ENCODE measurements at places on chromosomes 11 and 22. TPM values are rescaled to one million over a fixed set of nuclear protein-coding genes. Genes with fewer than 3 reads are reported as not detected.

GRCh38 chr11:13429836-13430235 is 33.2 kb downstream of the BTBD10 start:
- DNase-seq, result no peak

DNA sequence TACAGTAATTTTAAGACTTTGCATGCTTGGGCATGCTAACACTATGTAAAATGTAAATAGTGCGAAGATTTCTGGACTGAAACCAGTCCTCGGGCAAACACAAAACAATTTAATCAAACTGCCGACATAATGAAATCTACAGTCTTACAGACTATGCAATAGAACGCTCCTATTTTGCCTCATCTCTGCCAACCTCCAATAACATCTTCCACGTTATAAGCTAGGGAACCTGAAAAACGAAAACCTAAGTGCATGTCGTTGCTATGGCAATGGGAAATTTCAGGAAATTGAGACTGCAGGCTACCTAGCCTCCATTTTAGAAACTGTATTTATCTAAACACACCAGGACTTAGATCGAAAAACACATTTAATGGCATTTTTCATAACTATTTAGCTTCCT is 1.1 kb downstream of the CSTF3 start:
- no peak for DNase-seq

GRCh38 chr11:36048496-36049247 is 104.8 kb downstream of the LDLRAD3 start:
- DNase-seq, result no peak

GRCh38 chr11:2166091-2166851 is 5.3 kb upstream of the INS start:
- peak; percentile 84 for DNase-seq

DNA sequence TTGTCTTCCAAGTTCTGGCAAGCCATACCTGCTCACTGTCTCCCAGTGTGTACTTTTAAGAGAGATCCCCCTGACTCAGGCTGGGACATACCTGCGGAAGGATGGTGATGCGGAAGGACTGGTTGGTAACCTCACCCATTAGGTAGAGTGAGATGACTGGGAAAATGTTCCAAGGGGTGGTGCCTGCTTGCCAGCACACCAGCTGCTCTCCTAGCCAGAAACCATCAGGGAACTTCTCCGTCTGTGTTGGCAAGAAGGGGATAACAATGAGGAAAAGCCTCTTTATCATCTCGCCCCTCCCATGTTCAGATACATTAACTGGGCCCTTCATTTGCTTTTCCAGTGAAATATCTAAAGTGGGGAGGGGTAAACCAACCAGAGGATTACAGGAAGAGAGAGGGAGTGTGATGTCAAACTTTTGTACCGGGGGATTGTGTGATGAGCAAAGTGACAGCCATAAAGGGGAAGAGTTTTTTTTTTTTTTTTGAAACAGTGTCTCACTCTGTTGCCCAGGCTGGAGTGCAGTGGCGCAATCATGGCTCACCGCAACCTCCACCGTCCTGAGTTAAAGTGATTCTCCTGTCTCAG is at the start of gene BACE1-AS:
BACE1-AS (plus strand) TSS at position 538 of the 588 bp plus-strand sequence.
- DNase-seq, result no peak

- DNase-seq, result no peak
Observed at GRCh38 chr11:17979770-17980371, 33.0 kb downstream of the SERGEF start.

GRCh38 chr11:74139151-74139918 is 31.5 kb downstream of the C2CD3 start:
- no peak for DNase-seq

The SYT13 gene
- total RNA-seq, result 7.0 TPM

The RASSF10 gene
- total RNA-seq, result 0.19 TPM

DNA sequence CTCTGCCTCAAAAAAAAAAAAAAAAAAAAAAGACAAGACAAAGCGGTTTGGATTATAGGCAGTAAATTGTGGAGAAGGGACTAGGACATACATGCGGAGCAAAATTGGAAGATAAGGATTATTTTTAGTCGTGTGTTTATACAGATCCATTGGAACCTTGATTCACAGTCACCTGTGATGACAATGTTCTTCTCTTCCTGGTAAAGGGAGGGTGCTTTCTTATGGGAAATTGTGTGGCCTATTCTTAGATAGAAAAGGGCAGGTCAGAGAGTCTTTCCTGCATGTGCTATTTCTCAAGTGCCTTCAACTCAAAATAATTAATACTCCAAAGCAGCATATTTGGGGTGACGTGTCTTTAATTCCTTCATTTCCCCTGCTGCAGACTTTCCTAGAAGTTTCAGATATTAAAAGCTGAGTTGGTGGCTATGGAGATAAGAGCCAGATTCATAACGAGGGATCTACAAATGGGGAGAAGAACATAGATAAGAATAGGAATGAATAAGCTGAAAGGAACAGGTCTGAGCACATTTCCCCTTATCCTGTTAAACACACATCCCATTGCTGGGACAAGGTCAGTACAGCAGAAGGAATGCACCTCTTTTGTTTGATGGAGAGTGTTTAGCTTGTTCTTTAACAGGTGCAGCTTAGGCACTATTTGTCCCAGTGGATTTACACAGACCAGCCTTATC is 22.5 kb downstream of the GSTT2B start:
- no peak for DNase-seq

DNA sequence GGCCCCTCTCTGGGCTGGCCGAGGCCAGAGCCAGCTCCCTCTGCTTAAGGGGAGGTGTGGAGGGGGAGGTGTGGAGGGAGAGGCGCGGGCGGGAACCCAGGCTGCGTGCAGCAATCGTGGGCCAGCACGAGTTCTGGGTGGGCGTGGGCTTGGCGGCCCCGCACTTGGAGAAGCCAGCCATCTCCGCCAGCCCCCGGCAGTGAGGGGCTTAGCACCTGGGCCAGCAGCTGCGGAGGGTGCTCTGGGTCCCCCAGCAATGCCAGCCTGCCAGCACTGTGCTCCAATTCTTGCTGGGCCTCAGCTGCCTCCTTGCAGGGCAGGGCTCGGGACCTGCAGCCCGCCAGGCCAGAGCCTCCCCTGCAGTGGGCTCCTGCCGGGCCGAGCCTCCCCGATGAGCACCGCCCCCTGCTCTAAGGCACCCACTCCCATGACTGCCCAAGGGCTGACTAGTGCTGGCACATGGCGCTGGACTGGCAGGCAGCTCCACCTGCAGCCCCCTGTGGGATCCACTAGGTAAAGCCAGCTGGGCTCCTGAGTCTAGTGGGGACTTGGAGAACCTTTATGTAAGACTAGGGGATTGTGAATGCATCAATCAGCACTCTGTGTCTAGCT is 96.7 kb upstream of the OR9G4 start:
- DNase-seq, result peak; percentile 58

The CDC45 gene
- 0.76 TPM for total RNA-seq

Data from Right ventricle myocardium inferior (tissue), 1 donor.